ENCODE measurements at places on chromosomes 5 and 9. TPM values are rescaled to one million over a fixed set of nuclear protein-coding genes. Genes with fewer than 3 reads are reported as not detected.

DNA sequence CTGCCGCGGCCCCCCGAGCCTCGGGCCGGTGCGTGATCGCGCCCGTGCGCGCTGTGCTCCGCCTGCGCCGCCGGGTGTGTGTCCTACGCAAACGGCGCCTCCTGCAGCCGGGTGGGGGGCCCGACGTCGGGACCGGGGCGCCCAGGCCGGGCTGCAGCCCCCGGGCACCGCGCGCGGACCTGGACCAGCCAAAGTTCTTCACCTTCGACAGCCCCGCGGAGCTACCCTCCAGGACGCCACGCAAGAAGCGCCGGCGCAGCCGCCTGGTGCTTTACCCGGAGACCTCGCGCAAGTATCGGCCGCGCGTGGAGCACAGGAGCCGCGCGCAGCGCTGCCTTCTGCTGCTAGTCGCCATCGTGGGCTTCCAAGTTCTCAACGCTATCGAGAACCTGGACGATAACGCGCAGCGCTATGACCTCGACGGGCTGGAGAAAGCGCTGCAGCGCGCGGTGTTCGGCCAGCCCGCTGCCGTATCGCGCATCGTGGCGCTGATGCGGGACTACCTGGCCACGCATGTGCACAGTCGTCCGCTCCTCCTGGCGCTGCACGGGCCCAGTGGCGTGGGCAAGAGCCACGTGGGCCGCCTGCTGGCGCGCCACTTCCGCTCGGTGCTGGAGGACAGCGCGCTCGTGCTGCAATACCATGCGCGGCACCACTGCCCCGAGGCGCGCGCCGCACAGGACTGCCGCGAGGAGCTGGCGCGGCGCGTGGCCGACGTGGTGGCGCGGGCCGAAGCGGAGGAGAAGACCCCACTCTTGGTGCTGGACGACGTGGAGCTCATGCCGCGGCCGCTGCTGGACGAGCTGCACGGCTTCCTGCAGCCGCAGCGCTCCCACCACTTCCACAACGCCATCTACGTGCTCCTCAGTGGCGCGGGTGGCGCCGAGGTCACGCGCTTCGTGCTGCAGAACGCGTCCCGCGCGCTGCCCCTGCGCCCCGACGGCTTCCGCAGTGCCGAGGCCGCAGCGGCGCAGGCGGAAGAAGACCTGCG, 1.5 kb downstream of the TOR4A start:
- DNase-seq: no peak

DNA sequence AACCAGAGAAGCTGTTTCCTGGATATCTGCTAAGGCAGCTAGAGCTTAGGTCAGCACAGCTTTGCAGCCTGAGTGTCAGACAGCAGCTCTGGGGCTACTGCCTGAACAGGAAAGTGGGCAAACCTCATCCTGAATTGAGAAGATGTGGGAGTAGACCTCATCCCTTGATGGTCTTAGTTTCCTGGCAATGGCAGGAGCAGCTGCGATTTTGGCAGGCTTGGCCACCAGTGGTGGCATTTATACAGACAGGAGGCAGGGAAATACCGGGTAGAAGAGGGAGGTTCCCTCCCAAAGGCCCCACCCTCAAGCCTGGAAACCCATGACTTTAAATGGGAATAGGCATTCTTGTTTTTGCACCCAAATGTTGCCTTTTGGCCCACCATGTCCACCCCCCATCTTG, 69.7 kb downstream of the LIX1 start:
- DNase-seq: no peak

DNA sequence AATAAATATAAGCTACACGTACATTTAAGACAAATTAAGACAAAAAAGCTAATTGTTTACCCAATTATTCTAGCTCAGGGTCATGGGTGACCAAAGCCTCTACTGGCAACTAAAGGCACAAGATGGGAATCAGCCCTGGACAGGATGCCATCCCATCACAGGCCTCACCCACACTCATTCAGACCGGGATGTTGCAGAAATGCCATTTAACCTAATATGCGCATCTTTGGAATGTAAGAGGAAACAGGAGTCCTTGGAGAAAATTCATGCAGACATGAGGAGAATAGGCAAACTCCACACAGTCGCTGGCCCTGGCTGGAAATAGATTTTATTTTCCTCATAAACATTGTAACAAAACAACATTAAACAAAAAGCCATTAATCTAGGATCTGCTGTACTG, 2003.8 kb upstream of the CDH9 start:
- DNase-seq: no peak

DNA sequence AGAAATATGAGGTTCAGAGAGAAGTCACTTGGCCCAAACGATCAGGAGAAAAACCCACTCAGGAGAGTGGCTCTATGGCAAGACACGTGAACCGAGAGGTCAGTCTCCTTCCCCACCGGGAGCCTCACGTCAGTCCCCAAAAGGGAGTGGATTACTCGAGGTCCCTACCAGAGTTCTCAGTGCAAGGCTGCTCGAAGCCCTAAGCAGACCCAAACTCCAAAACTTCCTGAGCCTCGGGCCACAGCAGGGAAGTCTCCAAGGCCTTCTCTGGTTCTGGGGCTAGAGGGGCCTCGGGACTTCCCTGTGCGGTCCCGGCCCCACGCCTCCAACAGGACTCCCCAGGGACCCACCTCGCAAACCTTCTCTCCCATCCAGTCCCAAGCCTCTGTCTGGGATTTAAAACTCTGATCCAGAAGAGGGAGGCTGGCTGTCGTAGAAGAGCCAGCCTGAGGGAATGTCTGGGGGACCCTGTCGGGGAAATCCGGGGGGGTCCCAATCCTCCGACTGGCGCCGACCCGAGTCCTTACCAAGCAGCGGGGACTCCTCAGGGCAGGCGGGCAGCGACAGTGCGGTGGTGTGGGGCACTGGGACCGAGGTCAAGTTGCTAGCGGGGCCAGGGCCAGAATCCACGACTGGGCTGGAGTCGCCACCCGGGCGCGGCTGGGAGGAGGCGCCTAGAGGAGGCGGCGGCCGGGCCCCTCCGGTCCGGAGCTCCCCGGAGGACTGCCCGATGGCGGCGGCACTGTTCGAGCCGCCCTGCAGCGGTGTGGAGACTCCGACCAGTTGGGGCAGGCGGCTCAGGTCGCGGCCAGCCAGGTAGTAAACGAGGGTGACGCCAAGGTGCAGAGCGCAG, 679 bp downstream of the B4GALT1 start:
- DNase-seq: peak; percentile 63

DNA sequence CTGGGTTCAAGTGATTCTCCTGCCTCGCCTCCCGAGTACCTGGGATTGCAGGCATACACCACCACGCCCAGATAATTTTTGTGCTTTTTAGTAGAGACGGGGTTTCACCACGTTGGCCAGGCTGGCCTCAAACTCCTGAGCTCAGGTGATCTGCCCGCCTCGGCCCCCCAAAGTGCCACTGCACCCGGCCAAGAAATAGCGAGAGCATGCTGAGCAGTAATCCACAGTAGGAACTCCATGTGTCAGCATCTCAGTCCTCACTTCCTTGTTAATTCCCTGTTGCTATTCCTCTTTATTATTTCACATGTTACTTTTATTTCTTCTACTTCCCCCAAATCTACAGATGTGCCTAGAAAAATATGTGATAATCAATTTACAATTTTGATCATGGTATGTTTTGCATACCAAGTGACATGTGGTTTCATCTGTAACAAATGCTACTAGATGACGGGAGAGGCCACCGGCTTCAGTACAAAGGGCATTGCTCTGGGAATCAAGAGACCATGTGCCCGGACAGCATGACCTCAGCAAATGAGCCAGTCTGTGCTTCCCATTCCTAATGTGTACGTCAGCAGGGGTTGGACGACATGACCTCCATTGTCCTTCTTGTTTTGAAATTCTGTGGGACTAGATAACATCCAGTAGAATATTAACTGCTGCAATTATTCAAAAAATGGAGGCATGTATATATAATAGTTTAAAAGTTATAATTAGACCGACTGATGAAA, 61.6 kb downstream of the FNBP1 start:
- peak; percentile 39 for DNase-seq

- DNase-seq: no peak
Observed at GRCh38 chr9:81549500-81550206, 139.7 kb downstream of the TLE1 start.

DNA sequence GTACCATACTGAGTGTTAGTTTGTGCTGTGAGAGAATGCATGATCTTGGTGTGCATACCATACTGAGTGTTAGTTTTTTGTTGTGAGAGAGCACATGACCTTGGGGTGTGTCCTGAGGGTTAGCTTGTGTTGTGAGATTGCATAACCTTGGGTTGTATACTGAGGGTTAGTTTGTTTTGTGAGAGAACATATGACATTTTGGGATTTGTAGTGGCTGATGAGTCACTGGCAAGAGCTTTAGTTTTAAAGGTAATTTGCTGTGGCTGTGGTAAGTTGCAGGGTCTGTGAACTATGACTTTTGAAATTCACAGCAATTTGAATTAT, 1068.3 kb upstream of the EDIL3 start:
- DNase-seq: no peak

GRCh38 chr9:126032135-126032534, 285.0 kb downstream of the PBX3 start:
- DNase-seq: no peak

GRCh38 chr5:146041180-146041789, 64.1 kb downstream of the PLAC8L1 start:
- DNase-seq: no peak

- peak; percentile 42 for DNase-seq
Observed at GRCh38 chr5:135139381-135140134, 105.5 kb upstream of the PITX1 start.

DNA sequence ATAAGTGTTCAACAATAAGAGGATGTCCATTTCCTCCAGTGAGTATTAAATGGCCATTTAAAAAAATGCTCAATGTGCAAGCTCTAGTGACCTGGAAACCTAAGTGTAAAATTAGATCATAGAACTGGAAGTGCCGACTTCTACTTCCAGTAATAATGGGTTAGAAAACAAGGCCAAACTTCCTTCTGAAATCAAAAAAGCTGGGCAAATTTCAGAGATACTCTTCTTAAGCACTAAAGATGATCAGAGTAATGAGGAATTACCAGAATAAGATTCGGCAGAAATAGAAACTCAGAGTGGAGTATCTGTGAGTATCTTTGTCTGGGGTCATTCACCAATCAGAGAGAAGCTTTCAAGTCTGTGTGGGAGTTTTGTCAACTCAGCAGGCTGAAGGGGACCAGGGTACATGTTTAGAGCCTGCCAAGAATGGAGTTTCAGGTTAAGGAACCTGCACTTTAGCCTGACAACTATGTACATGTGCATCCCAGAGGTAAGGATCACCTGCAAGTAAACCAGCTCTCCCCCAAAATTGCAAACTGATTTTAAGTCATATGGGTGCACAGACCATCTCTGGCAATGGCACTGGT, 17.1 kb downstream of the FCN2 start:
- no peak for DNase-seq

GRCh38 chr5:174096619-174097018, 51.1 kb downstream of the NSG2 start:
- DNase-seq: no peak

GRCh38 chr5:170471551-170472178, 32.2 kb upstream of the KCNIP1 start:
- no peak for DNase-seq

GRCh38 chr9:76557674-76558225, 98.8 kb downstream of the GCNT1 start:
- DNase-seq: no peak

GRCh38 chr9:95731876-95732275, 143.6 kb upstream of the ERCC6L2 start:
- DNase-seq: no peak

GRCh38 chr5:67904366-67904765, 311.2 kb upstream of the PIK3R1 start:
- no peak for DNase-seq

GRCh38 chr5:99600952-99601351, 672.1 kb upstream of the CHD1 start:
- DNase-seq: no peak

DNA sequence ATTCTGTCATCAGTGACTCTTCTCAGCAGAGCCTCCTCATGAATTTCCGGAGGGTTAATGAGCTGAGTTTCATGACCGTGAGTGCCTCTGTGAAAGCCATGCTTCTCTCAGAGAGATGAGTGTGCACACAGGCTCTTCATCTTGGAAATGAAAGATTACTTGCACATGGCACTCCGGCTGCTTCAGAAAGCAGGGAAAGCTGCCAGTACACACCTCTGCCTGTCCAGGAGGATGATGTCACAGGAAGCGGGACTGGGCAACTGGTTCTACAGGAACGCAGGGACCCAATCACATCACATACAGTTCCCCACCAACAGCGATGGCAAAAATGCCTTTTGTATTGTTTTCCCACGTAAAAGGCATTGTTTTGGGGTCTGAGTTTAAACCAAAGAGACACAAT, 286.0 kb upstream of the DAP start:
- no peak for DNase-seq

- DNase-seq: no peak
Observed at GRCh38 chr5:6496207-6496584, 47.5 kb downstream of the UBE2QL1 start.

- no peak for DNase-seq
Observed at GRCh38 chr5:147616421-147616820, 106.6 kb upstream of the DPYSL3 start.

DNA sequence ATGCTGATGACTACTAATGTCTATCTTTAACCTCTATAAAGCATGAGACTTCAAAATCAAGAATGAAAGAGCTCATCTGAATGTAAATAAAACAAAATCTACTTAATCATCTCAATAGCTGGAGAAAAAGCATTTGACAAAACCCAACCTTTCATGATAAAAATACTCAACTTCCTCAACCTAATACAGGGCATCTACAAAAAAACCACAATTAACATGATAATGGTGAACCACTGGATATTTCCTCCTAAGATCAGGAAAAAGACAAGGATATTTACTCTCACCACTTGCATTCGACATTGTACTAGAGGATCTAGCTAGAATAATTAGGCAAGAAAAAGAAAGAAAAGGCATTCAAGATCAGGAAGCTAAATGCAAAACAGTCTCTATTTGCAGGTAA, 49.3 kb downstream of the FAM169A start:
- no peak for DNase-seq

DNA sequence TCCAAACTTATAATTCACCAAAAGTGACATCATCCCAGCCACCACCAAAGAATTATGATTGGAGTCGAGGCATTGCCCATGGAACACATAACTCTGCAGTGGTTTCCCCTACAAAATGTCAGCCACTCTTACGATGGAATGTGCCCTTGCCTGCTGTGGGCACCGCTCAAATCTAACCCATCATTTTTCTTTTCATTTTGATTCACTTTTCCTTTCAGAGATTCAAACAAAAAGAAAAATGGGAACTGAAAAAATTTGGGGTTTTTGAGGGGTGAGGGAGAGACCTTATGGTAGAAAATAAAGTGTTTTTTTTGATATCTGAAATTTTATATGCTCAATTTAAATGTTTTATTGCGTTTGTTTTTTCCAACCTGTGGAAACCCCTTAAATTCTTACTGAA, 28.1 kb downstream of the SMARCA2 start:
- DNase-seq: no peak

Gene SHROOM1
- 65.3 TPM for total RNA-seq

Gene ENG
- 19.1 TPM for total RNA-seq

Gene LEAP2
- total RNA-seq: 0.20 TPM

Gene MLANA
- not detected for total RNA-seq

Gene MYMK
- not detected for total RNA-seq

Gene LCNL1
- total RNA-seq: not detected

Gene TYRP1
- total RNA-seq: 0.41 TPM

Gene ARHGEF28
- 9.8 TPM for total RNA-seq

Data from transverse colon (tissue), 4 donors.